ENCODE measurements at places on chromosomes 16 and 17.

GRCh38 chr17:50258647-50259476 lies 15.4 kb upstream of the TMEM92 start:
- H3K27ac ChIP-seq, result no peak overlapping the region
- H3K4me3 ChIP-seq, result no peak overlapping the region
- H3K4me1 ChIP-seq, result no peaks in the 10 kb centered on the region
- H3K36me3 ChIP-seq, result no peaks in the 10 kb centered on the region
- H3K27me3 ChIP-seq, result peaks cover 15% of the 10 kb centered on the region
- DNase-seq, result no peak

DNA sequence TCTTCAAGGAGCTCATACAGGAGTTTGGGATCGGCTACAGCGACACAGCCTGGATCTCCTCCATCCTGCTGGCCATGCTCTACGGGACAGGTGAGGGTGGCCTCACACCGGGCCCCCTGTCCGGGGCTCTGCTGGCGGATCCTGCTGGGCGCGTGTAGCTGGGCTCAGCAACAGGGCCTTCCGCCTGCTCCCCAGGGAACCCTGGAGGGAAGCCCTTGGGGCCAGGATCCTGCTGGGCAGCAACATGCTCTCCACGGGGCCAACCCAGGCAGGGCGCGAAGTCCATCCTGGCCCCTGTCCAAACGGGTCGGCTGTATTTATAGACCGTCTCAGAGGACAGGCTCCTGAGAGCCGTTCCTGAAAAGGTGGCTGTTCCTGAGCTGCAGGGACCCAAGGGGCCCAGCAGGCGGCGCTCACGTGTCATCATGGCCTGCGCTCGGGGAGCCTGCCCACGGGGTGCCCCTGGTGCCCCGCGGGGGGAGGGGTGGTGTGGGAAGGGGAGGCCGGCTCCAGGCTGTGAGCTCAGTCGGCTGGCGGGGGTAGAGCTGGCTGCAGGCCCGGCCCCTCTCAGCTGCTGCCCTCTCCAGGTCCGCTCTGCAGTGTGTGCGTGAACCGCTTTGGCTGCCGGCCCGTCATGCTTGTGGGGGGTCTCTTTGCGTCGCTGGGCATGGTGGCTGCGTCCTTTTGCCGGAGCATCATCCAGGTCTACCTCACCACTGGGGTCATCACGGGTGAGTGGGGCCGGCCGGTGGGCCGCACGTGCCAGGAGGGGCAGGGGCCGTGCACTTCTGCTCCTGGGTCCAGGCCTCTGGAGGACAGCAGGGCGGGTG lies 7.5 kb downstream of the SLC16A3 start:
- no peaks in the 10 kb centered on the region for H3K27me3 ChIP-seq
- peak; percentile 60 for DNase-seq
- H3K36me3 ChIP-seq, result peaks cover 9% of the 10 kb centered on the region
- H3K4me3 ChIP-seq, result no peak overlapping the region
- H3K4me1 ChIP-seq, result peaks cover 30% of the 10 kb centered on the region

- H3K27me3 ChIP-seq, result peaks cover 2% of the 10 kb centered on the region
- no peaks in the 10 kb centered on the region for H3K36me3 ChIP-seq
- no peaks in the 10 kb centered on the region for H3K4me1 ChIP-seq
- H3K4me3 ChIP-seq, result no peak overlapping the region
- no peak for DNase-seq
Measured at GRCh38 chr16:50998411-50998810, 152.7 kb downstream of the SALL1 start.

- H3K27ac ChIP-seq, result no peak overlapping the region
- H3K27me3 ChIP-seq, result peaks cover 1% of the 10 kb centered on the region
- DNase-seq, result no peak
- no peaks in the 10 kb centered on the region for H3K4me1 ChIP-seq
- no peaks in the 10 kb centered on the region for H3K36me3 ChIP-seq
- H3K4me3 ChIP-seq, result no peak overlapping the region
Measured at GRCh38 chr16:5604770-5605169, 507.2 kb upstream of the EEF2KMT start.
